NAMALWA (cell line): ENCODE measurements at places on chromosomes 6 and 20.

GRCh38 chr20:25237610-25238318 lies 10.1 kb upstream of the PYGB start:
- no peak for DNase-seq

DNA sequence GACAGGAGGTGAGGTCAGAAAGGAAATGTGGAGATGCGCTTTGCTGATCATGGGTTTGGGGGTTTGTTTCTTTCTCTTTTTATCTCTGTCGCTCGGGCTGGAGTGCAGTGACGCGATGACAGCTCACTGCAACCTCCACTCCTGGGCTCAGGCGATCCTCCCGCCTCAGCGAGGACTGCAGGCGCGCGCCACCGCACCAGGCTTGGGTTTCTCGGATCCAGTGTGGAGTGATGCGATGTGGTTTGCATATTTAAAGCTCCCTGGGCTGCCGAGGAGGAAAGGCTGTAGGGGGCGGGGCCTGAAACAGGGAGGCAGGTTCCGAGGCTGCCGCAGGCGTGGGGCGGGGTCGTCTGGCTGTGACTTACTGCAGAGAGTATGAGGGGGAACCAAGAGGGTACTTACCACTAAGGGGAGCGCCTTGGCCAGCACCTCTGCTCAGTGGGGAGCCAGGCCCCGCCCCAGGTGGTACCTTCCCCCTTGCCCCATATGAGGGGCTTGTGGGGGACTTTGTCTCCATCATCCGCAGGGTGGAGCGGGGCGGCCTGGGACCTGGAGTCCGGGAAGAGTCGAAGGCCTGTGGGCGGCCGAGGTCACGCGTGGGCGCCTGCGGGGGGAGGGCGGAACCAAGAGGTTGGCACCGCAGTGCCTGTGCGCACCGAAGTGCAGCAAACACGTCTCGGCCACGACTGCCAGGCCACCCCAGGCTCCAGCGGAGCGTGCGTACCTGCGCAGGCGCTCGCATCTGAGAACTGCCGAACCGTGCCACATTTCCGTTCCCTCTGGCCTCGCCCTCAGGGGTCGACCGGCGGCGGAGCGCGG lies 12.7 kb upstream of the BAK1 start:
- peak; percentile 73 for DNase-seq

DNA sequence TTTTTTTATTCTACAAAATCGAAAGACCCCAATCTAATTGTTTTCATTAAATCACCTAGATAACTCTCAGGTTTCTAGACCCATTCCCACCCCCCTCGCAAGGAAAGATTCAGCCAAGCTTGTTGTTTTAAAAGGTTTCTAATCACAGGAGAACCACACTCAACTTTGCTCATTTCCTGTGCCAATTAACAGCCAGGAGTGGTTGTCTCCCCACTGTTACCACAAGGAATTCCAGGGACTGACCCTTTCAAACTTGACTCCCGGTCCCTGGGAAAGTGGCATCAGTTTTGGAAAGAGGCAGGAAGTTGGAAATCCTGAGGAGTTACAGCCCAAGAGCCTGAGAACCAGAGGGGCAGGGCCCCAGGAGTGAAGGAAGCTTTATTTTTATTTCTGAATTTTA lies 561.3 kb upstream of the JAG1 start:
- no peak for DNase-seq

GRCh38 chr6:136487759-136488425 lies 62.3 kb downstream of the MAP7 start:
- DNase-seq: no peak

- no peak for DNase-seq
Measured at GRCh38 chr6:2378046-2378657, 132.7 kb upstream of the GMDS start.

DNA sequence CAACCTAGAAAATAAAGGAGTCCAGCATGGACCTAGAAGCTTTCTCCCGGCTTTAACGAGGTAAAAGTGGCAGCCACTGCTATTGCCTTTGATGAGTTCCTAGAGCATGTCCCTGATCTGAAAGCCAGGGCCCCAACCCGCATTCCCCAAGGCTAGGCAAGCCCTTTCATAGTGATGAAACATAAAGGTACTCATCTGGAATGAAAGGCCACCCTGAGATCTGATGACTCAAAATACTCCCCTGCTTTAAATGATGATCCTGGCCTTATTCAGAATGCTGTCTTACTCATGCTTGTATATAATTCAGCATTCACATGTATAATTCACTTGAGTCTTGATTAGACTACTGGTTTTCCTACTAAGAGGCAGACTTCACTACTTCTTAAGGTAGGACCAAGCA lies 21.3 kb downstream of the TTPAL start:
- no peak for DNase-seq
